ENCODE measurements at places on chromosomes 4 and X.

DNA sequence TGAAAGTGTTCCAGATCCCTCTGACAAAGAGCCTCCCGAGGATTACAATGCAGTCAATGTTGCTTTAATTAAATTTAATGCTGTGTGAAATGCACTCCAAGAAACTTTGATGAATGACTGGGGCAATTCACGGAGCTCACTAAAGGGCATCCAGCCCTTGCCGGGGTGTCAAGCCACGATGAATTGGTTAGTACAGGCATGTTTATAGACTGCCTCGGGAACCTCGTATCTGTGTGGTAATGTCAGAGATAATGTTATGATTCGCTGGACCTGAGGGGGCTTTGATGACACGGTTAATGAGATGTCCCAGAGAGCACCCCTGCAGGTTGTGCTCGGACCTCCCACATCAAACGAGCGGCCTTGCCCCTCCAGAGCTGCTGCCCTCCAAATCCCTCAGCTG is 428.8 kb downstream of the NKX6-1 start:
- DNase-seq = no peak

- no peak for DNase-seq
Observed at GRCh38 chrX:154371789-154372300, 2.6 kb downstream of the FLNA start.

- DNase-seq = no peak
Observed at GRCh38 chrX:150692296-150692695, 900 bp upstream of the MTMR1 start.

DNA sequence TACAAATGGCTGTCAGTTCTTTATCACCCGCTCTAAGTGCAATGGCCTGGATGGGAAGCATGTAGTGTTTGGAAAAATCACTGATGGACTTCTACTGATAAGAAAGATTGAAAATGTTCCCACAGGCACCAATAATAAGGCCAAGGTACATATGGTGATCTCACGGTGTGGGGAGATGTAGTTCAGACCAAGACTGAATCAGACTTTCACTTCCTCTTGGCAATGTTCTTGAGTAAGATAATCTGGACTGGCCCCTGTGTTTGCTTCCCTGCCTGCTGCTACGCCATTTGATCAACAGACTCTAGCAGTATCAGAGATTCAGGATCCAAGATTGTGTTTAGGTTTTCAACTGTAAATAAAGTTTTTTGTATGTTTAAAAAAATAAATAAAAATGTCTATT is 682.2 kb upstream of the AMOT start:
- no peak for DNase-seq

GRCh38 chrX:24607616-24608015 is 39.5 kb downstream of the PCYT1B start:
- no peak for DNase-seq
